Chondrocyte (in vitro differentiated cells): ENCODE measurements at places on chromosomes 1 and 21. TPM values are rescaled to one million over a fixed set of nuclear protein-coding genes. Genes with fewer than 3 reads are reported as not detected.

DNA sequence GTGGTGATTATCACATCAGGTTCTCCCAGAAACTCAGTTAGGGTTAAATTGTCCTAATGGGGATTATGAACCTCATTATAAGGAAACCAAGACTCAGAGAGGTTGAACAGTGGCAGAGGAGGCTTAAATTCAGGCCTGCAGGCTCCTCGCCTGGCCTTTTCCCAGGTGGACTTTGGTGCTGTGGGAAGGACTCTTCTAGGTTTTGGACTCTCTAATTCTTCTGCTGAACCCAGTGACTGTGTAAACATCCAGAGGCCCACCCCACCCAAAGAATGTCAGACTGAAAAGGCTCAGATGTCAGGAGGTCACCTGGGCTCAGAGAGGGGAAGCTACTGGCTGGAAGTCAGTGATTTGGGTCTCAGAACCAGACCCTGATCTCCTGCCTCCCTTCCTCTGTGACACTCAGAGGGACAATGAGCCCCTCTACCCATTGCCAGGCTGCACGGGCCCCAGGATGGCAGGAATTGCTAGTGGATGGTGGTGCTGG is 2.5 kb downstream of the ZNF362 start:
- H3K4me3 ChIP-seq, result peak overlapping the region; percentile 97
- H3K4me1 ChIP-seq, result peaks cover 56% of the 10 kb centered on the region
- no peaks in the 10 kb centered on the region for H3K27me3 ChIP-seq
- peak overlapping the region; percentile 68 for H3K27ac ChIP-seq
- no peak for DNase-seq

GRCh38 chr21:39020751-39021477 is 162.3 kb downstream of the PSMG1 start:
- H3K27me3 ChIP-seq, result no peaks in the 10 kb centered on the region
- H3K27ac ChIP-seq, result peak overlapping the region; percentile 27
- peaks cover 38% of the 10 kb centered on the region for H3K4me1 ChIP-seq
- no peak for DNase-seq

DNA sequence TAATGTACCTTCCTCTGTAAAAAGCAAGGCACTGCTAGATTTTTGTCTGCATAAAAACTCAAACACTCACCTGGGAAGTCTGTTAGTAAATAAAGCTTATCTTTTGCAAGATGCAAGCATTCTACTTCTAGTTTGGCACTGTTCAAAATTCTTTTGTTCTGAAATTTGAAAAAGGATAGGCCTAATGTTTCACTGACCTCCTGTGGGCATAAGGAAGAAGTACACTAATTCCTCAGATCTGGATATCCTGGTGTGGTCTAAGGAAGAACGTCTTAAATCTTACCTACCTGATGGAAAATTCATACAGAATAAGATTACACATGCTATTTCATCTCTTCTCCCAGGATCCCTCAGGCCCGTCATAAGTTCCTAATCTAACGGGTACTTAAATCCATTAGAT is 93.5 kb upstream of the CAMK1G start:
- H3K4me1 ChIP-seq, result peaks cover 4% of the 10 kb centered on the region
- DNase-seq, result no peak
- H3K27me3 ChIP-seq, result peaks cover 18% of the 10 kb centered on the region
- no peak overlapping the region for H3K4me3 ChIP-seq

DNA sequence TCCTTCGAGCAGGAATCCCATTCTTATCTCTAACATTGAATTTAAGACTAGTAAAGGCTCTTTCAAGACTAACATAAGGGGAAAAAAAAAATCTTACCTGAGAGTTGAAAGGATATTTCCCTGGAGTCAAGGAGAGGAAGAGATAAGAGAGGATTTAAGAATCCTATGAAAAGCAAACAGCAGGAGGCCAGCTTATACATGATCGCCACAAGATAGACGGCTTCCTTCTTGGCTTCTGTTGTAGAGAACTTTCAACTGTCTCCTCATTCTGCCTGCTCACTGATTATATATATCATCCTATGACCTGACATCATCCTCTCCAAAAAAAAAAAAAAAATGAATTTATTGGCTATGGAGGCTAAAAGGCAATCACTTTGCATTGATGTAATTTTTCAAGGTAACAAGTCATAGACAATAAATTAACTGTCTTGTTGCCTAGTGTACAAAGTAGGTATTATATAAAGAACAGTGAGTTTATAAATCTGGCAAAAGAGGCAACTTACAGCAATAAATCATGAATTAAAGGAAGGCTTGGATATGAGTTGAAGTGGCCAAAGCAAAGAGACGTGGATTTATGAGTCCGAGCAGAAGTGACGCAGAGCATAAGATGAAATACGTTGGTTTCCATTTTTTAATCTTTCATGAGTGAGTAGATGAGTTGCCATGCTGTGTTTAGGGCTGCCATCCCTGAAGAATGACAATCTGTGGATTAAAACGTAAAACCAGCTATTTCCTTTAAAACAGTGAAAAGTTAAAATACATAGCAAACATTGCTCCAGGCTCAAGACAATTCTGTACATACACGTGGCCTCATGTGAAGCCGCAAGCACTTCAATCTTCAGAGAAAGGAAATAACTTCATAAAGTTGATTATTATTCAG is at the start of gene UTS2:
Gene UTS2, minus strand, starts transcription at position 262 of the 880 bp plus-strand sequence. Its CDS starts 62 bp downstream, at position 200.
- DNase-seq, result no peak
- H3K36me3 ChIP-seq, result no peaks in the 10 kb centered on the region
- H3K27me3 ChIP-seq, result peaks cover 19% of the 10 kb centered on the region
- H3K4me3 ChIP-seq, result no peak within 1 kb of the TSS
- H3K4me1 ChIP-seq, result no peaks in the 10 kb centered on the region
- H3K27ac ChIP-seq, result no peak within 1 kb of the TSS

DNA sequence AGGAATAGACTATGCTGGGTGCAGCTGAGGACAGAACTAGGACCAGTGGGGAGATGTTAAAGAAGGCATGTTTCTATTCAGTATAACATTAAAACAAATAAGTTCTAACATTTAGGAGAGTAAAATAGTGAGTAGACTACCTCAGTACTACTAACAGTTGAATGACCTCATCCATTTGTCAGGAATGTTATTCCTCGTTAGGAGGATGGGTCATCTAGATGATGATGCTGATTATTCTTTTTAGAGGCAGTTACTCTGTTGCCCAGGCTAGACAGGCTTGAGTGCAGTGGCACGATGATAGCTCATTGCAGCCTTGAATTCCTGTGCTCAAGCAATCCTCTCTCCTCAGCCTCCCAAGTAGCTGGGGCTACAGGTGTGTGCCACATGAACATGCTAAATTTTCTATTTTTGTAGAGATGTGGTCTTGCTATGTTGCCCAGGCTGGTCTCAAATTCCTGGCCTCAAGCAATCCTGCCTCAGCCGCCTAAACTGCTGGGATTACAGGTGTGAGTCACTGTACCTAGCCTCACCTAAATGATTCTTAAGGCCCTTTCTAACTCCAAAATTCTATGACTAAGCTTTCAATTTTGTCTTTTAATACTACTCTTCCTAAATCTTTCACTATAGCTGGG is 9.3 kb downstream of the EEIG2 start:
- peaks cover 2% of the 10 kb centered on the region for H3K4me1 ChIP-seq
- no peak overlapping the region for H3K4me3 ChIP-seq
- no peaks in the 10 kb centered on the region for H3K27me3 ChIP-seq

DNA sequence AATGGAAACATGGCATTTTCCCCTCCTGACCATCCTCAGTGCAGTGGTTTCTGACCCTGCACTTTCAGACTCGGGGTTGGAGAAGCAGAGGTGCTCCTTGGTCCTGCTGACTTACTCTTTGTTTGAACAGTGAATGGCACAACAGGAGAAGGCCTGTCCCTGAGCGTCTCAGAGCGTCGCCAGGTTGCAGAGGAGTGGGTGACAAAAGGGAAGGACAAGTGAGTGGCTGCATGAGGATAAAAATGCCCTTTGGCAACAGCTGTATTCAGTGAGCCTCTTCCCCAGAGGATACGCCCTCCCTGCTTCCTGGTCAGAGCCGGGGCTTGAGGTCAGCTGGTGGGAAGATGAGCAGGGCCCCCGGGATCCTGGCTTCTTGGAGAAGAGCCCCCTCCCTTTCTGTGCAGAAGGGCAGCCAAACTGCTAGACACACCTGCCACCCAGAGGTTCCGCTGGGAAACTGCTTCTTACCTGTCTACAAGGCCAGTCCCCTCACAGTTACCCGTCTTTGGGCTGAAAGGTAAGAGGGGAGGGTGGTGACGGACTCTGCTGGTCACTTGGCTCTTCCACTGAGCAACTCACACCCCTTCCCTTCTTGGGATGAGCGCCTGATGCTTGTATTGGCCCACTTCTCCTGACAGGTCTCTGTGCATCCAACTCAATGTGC is 16.6 kb downstream of the NPL start:
- no peak overlapping the region for H3K4me3 ChIP-seq
- DNase-seq, result no peak
- no peak overlapping the region for H3K27ac ChIP-seq
- no peaks in the 10 kb centered on the region for H3K4me1 ChIP-seq
- no peaks in the 10 kb centered on the region for H3K27me3 ChIP-seq

DNA sequence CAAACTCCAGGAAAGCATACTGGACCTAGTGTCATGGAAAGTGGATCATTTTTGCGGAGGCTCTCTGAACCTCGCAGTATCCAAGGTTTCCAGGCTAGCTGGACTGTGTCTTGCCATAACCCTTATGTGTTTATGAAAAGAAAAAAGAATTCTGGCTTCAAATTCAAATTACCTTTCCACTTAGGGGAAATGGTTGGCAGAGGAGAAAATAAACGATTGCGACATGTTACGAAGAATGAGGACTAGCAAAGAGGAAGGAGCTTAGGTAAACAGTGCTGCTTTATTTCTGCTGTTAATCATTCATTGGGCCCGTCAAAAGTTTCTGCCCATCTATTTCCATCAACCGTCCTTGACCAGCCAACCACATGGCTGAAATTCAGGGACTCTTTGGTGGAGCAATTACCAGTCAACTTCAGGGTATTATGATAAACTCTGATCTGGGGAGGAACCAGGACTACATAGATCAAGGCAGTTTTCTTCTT is at the start of gene C4BPA:
Gene C4BPA, plus strand, starts transcription at position 342 of the 482 bp plus-strand sequence. CDS start 8,793 bp downstream, outside the sequence.
- H3K27me3 ChIP-seq, result peaks cover 46% of the 10 kb centered on the region
- no peak within 1 kb of the TSS for H3K4me3 ChIP-seq
- no peak within 1 kb of the TSS for H3K27ac ChIP-seq
- DNase-seq, result no peak

- no peaks in the 10 kb centered on the region for H3K27me3 ChIP-seq
- DNase-seq, result no peak
- H3K4me1 ChIP-seq, result peaks cover 34% of the 10 kb centered on the region
- peak overlapping the region; percentile 93 for H3K4me3 ChIP-seq
- peak overlapping the region; percentile 98 for H3K27ac ChIP-seq
Observed at GRCh38 chr1:154937988-154938386, 1.5 kb upstream of the PMVK start.

- peaks cover 56% of the 10 kb centered on the region for H3K4me1 ChIP-seq
- H3K27me3 ChIP-seq, result no peaks in the 10 kb centered on the region
- H3K27ac ChIP-seq, result peak overlapping the region; percentile 97
- H3K4me3 ChIP-seq, result peak overlapping the region; percentile 42
- H3K36me3 ChIP-seq, result no peaks in the 10 kb centered on the region
Observed at GRCh38 chr1:218459878-218460711, 115.0 kb downstream of the TGFB2 start.

GRCh38 chr1:4660917-4661594 is 6.6 kb downstream of the AJAP1 start:
- H3K27ac ChIP-seq, result no peak overlapping the region
- no peak for DNase-seq
- H3K36me3 ChIP-seq, result no peaks in the 10 kb centered on the region
- H3K27me3 ChIP-seq, result peaks cover 41% of the 10 kb centered on the region

GRCh38 chr1:53575141-53575954 is 116.1 kb downstream of the DMRTB1 start:
- peak overlapping the region; percentile 0 for H3K27ac ChIP-seq
- no peaks in the 10 kb centered on the region for H3K27me3 ChIP-seq
- peaks cover 31% of the 10 kb centered on the region for H3K4me1 ChIP-seq

DNA sequence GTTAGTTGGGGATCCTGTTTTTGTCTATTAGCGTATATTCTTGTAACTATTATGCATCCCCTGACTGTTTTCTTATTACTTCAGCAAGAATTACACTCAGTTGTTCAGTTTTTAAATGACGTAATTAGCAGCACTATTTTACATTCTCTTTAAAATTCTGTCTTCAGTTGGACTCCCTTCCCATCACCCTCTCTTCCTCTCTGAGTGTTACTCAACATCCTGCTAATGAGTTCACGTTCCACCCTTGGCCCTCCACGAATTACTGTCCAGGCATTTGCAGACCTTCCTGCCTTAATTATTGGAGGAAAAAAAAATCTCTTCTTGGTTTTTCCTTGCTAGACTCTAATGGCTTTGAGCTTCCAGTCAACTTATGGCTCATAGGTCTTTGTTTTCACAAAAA is 23.6 kb upstream of the FAM78B start:
- no peak overlapping the region for H3K27ac ChIP-seq
- no peaks in the 10 kb centered on the region for H3K4me1 ChIP-seq

- H3K27me3 ChIP-seq, result no peaks in the 10 kb centered on the region
- H3K36me3 ChIP-seq, result no peaks in the 10 kb centered on the region
- peaks cover 3% of the 10 kb centered on the region for H3K4me1 ChIP-seq
- no peak for DNase-seq
Observed at GRCh38 chr1:212710566-212710965, 10.9 kb upstream of the BATF3 start.

GRCh38 chr21:46156378-46156645 is 933 bp upstream of the FTCD start:
- H3K27me3 ChIP-seq, result no peaks in the 10 kb centered on the region
- no peaks in the 10 kb centered on the region for H3K4me1 ChIP-seq
- H3K4me3 ChIP-seq, result no peak overlapping the region

DNA sequence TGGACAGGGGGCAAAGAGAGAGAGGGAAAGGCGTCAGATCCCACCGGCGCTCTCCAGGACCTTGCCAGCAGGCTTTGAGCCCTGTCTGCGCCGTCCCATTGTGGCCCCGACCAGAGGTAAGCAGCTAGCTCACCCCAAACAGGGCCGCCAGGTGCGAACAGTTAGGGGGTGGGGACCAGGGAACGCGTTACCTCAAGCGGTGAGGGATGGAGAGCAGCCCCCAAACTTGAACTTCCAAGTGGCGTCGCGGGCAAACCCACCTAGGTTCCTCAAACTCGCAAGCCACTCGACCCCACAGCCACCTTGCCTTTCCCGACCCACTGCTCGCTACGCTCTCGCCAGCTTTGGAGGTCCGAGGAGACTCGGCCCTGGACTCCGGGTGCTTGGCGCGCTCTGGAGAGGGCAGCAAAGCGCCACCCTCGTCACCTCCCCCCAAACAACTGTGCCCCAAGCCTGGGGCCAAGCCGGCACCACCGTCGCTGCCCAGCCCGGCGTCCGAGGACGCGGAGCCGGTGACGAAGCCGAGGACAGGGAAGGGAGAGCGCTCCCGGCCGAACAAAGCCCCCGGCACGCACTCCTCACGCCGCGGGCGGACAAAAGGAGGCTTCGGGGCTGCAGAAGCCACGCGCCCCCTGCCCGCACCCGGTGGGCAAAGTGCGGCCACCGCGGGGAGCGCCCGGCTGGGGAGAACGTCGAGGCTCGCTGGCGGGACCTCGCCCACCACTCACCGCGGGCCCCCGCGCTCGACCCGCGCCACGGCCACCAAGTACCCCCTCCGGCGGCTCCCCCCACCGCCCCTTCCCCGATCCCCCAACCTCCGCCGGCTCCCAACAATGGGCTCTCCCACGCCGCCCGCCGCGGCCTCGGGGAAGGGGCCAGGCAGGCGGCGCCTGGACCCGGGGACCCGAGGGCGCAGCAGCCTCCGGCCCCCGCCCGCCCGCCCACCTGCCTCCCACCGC is 976 bp downstream of the SSBP3 start:
- H3K27ac ChIP-seq, result no peak overlapping the region
- no peak for DNase-seq
- peaks cover 16% of the 10 kb centered on the region for H3K36me3 ChIP-seq
- H3K4me1 ChIP-seq, result peaks cover 38% of the 10 kb centered on the region

- no peak overlapping the region for H3K27ac ChIP-seq
- DNase-seq, result no peak
- H3K36me3 ChIP-seq, result no peaks in the 10 kb centered on the region
- no peaks in the 10 kb centered on the region for H3K27me3 ChIP-seq
- peaks cover 20% of the 10 kb centered on the region for H3K4me1 ChIP-seq
Observed at GRCh38 chr1:92749024-92749634, 35.8 kb downstream of the EVI5 start.

The ARHGAP30 gene
- not detected in 3 replicates for total RNA-seq

The SERPINC1 gene
- total RNA-seq, result 0.22 to 0.51 TPM in 2 of 3 replicates, not detected in the other

The WDR64 gene
- 0.17 TPM in 1 of 3 replicates, not detected in the others for total RNA-seq
